ENCODE measurements at places on chromosomes 11 and 22.

DNA sequence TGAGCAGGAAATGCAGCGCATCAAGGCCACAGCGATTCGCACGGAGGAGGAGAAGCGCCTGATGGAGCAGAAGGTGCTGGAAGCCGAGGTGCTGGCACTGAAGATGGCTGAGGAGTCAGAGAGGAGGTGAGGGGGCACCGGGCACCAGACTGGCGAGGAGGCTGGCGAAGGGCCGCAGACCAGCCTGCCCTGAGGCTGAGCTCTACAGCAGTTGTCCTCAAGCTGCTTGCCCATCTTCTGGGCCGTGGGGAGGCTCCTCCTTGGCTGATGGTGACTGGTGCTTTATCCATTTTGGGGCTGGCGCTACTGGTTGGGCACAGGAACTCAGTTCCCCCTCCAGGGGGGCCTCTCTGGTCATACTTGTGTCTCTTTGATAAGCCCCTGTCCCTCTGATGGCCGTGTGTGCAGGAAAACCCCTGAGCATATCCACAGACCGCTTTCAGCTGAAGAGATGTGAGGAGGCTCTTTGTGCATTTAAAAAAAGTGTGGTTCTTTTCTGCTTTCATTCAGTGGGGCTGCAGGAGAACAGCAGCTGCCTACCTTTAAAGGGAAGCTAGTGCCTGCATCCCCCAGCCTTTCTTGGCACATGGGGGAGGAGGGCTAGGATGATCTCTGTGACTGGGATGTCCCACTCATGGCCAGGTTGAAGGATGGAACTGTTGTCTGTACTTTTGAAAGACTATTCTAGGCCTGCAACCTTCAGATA, 46.3 kb upstream of the CABP7 start:
- no peak for DNase-seq

DNA sequence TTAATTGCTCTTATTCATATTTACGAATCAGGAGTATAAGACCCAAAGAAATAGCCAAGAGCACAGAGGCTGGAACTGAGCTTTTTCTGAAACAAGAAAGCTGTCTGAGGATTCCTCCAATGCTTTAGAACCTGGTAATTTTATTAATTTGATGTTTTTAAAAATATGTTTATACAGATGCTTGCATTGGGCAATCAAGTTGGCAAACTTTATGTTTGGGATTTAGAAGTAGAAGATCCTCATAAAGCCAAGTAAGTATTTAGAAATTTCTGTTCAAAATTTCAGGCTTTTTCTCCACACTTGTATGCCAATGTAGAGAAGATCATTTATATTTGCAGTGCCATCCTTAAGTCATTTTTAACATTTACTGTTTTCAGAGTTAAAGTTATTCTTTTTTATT, 24.3 kb upstream of the HIKESHI start:
- no peak for DNase-seq

DNA sequence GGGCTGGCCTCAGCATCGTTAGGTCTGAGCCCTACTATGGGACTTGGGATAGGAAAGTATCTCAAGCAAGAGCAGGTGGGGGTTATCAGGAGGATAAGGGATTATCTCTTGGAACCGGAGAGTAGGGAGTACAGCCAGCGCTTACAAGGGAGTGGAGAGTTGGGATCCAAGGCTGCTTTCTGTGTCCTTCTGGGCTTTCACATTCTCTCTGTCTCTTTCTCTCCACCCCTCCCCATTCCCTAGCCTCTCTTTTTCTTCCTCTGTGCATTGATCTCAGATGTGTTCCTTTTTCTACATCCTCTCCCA, 170.2 kb downstream of the BUD13 start:
- DNase-seq, result no peak

- DNase-seq, result no peak
Observed at GRCh38 chr11:100068116-100068515, 619.0 kb upstream of the ARHGAP42 start.

All from A673 (cell line).